Hematopoietic multipotent progenitor cell treated with erythropoietin and hydrocortisone succinate and interleukin-3 and kit ligand, for 6 days (in vitro differentiated cells): ENCODE measurements at places on chromosomes 7 and 10.

GRCh38 chr7:75038508-75038907, 35.1 kb downstream of the RCC1L start:
- DNase-seq: no peak

DNA sequence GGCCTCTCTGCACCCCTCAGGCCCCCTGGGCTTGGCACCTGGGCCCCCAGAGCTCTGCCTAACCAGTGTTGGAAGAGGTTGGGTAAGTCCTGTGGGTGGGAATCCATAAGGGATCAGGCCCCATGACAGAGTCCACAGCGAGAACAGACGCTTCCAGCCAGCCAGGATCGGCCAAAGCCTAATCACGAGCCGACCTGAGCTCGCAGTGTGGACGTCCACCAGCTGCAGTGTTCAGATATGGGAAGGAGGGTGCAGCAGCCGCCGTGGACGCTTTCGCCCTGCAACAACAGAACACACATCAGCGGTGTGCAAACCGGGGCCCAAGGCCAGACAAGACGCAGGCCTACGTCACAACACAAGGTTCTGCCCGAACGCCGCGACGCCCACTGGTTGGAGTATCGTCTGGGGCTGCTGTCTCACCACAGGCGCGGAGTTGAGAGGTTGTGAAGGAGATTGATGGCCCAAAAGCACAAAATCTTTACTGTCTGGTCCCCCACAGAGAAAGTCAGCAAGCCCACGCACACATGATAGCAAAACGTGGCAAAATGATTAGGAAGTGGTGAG, 102.1 kb downstream of the FOXL3 start:
- DNase-seq: no peak

DNA sequence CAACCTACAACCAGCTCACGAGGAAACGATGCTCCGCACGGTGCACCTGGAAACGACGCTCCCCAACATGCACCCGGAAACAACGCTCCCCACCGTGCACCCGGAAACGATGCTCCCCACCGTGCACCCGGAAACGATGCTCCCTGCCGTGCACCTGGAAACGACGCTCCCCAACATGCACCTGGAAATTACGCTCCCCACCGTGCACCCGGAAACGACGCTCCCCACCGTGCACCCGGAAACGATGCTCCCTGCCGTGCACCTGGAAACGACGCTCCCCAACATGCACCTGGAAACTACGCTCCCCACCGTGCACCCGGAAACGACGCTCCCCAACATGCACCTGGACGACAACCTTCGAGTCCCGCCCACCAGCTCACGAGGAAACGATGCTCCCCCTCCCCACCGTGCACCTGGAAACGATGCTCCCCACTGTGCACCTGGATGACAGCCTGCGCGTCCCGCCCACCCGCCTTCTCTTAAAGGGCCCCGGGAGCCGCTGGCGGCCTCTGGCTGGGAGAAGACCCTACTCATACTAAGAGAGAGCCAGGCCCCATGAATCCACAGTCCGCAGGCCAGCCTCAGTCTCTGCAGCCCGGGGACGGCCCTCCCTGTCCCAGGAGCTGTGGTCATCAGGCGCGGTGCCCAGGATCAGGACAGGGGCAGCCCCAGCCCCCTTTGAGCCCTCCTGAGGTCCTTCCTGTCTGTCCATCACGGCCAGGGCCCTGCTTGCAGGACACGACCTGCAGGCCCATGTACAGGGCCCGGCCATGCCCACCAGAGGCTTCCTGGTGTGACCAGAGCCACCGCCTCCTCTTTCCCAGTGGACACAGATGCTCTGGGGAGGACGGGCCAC, 98.3 kb downstream of the PDGFA start:
- no peak for DNase-seq

DNA sequence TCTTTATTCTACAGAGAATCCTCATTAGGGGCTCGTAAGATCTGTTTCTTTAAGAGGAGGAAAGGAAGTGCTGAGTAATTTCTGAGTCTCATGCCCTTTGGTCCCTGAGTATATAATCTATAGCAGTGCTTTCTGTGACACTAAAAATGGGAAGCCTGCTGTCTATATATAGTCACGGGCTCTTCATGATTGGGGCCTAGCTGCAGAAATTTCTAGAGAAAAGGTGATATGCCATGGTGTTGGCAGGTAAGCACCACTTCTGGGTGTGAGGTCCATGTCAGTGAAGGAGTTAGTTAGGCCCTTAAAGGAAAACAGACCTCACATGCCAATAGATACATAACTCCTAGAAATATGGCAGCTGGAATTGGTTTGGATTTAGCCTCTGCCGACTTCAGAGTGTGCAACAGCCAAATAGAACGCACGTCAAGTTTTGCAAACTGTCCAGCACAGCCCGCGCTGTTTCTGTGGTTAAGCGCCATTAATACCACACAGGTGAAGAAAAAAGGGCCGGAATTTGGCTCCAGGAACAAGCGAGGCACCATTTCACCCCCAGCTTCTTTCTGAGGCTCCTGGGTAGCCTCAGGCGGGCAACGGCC, 123.2 kb downstream of the TACC2 start:
- no peak for DNase-seq

- no peak for DNase-seq
Measured at GRCh38 chr10:124308811-124309210, 109.9 kb downstream of the OAT start.

DNA sequence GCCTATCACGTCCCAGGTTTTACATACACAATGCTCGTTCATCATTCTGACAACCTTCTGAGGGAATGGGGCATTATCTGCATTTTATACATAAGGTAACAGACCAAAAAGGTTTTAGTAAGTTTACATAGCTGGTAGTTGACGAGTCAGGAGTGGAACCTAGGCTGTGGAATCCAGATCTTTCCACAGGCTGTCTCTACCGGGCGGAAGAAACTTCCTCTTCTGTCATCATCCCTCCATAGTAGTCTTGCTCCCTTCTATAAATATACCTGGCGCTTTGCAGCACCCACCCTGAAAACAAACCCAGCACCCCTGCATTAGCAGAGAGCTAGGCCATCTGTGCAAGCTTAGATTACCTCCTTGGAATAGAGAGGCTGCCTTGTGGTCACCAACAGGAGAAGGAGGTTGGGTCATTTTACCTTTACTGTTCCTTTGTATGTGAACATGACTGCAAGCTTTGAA, 1.3 kb downstream of the TSPAN13 start:
- peak; percentile 35 for DNase-seq

DNA sequence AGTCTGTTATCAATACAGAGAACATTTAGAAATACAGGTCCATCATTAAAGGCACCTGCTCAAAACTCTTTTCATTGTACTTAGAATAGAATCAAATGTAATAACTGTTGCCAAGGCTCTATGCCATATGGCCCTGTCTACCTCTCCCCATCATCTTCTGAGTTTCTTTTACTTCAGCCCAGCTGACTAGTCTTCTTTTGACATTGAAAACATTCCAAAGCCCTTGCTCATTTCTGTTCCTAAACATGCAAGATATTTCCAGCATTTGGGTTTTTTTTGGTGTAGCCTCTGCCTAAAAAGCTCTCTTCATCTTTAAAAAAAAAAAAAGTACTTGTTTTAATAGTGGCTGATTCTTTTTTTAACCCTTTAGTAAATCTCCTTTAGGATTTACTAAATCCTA, 165.5 kb upstream of the SMIM30 start:
- DNase-seq: no peak

- no peak for DNase-seq
Measured at GRCh38 chr7:158450476-158451124, 137.0 kb downstream of the PTPRN2 start.

- no peak for DNase-seq
Measured at GRCh38 chr10:51878695-51879094, 179.3 kb upstream of the CSTF2T start.

- no peak for DNase-seq
Measured at GRCh38 chr7:11607686-11608085, 224.3 kb downstream of the THSD7A start.

GRCh38 chr10:117165538-117166417, 27.7 kb upstream of the VAX1 start:
- peak; percentile 71 for DNase-seq

- no peak for DNase-seq
Measured at GRCh38 chr7:15334536-15335263, 227.1 kb downstream of the AGMO start.

GRCh38 chr10:98659951-98660350, 213.2 kb upstream of the HPS1 start:
- DNase-seq: no peak

- DNase-seq: no peak
Measured at GRCh38 chr7:114554781-114555537, 140.3 kb downstream of the FOXP2 start.

DNA sequence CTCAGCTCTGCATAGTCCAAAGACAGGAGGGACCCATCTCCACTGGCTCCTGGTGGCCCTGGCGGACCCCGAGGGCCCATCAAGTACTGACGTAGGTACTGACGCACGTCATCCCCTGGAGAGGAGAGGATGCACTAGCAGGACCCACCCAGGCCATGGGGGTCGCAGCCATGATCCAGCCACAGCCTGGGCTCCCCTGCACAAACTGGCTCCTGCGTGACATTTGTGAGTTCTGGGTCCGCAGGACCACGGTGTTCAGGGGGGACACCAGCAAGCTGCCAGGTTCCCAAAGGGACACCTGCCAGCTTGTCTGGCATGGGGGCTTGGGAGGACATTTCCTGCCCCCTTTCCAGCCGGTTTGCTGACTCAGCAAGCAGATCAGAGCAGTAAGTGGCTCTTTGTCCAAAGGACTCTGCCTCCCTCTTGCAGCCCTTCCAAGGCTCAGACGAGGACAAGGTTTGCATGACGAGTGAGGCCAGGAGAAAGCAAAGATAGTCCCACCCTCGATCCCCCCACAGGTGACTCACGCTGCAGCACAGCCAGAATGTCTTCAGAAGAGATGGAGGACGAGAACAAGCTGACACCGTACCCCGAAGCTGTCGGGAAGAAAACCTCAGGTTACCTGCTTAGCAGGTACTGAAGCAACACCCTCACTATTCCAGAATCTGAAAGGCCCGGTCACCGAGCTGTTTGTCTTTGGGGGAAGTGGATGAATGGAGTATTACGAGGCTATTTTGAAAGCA, 49.0 kb downstream of the COL17A1 start:
- no peak for DNase-seq

DNA sequence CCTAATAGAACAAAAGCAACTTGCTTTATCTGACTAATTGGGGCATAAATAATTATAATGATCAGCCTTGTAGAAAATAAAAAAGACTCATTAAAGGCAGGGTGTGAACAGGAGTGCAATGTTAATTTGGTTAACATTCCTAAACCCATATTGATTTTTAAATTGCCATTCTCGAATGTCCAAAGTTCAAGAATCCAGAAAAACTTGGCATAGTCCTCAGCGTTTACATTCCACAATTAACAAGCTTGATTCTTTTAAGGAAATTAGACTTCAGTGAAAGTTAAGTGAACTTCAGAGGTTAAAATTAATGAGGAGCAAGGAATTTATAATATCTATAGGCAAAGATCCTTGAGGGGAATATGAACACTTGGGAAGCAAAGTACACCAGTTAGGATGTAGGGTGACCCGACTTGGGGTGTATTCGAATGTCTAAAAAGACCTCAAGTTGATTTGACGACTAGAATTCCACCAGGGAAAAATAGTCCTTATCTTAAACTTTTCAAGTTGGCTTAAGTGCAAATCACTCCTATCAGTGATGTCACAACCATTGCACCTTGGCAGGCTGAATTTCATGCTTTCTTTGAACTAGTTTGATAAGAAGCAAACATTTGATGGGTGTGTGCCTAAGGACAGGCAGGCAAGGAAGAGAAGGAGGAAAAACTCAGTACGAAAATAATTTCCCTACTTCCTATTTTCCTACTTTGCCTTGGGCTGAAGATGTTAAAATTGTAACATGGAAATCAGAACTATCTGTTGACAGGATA, 830.4 kb upstream of the COBL start:
- no peak for DNase-seq

- no peak for DNase-seq
Measured at GRCh38 chr7:116511552-116512519, 12.3 kb downstream of the CAV2 start.
